Muscle of leg (tissue), 16 donors: ENCODE measurements at places on chromosomes 13 and 19. TPM values are rescaled to one million over a fixed set of nuclear protein-coding genes. Genes with fewer than 3 reads are reported as not detected.

- DNase-seq = no peak
These were observed 127.8 kb upstream of the SPACA7 start for GRCh38 chr13:112248406-112248760.

- no peak for DNase-seq
These were observed 525.6 kb downstream of the SUCLA2 start for GRCh38 chr13:47475441-47475948.

GMIP gene
- polyA plus RNA-seq = 2.3 TPM

ACER1 gene
- not detected for polyA plus RNA-seq

MIDN gene
- 43.1 TPM for polyA plus RNA-seq

RFPL4A gene
- not detected for polyA plus RNA-seq
